ENCODE measurements at places on chromosomes 7 and 10. TPM values are rescaled to one million over a fixed set of nuclear protein-coding genes. Genes with fewer than 3 reads are reported as not detected.

DNA sequence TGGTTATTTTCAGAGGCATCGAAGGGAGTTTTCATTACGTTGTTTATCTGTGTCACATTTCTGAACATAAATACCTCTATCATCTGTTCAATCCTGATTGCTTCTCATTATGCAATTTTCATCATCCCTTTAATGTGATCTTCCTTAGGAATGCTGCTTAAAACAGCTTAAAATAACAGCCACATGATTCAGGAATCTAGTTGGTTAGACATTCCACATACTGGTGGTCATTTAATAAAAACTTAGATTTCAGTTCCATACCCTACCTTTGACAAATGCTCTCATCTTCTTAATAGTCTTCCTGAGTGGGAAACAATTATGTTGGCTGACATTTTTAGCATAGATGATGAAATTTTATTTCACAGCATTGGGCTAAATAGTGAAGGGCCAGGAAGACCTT lies 191.3 kb upstream of the CDCA7L start:
- DNase-seq, result no peak

GRCh38 chr10:62727934-62728333 lies 76.6 kb upstream of the ADO start:
- DNase-seq, result no peak

DNA sequence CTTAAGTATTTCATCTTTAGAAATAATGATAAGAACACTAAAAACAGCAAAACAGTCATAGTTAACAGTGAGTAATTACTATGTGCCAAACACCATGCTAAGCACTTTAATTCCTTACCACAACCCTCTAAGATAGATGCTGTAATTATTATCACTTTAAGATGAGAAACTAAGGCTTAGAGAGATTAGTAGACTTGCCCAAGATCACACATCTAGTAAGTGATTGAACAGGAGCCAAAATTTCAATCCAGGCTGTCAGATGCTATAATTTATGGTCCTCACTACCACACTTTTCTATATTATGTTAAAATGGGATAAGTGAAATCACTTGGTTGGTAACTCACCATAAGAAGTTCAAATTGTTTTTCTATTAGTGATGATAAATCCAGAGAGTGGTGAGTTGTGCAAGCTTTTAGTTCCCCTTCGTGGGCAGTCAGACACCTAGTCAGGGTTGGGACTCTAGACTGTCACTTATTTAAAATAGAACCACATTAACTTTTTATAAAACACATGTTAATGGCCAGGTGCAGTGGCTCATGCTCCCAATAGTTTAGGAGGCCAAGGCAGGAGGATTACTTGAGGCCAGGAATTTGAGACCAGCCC lies 85.9 kb upstream of the GATA3 start:
- DNase-seq, result no peak

The PNLIPRP3 gene
- total RNA-seq, result not detected

The SMKR1 gene
- not detected for total RNA-seq

The CUTC gene
- total RNA-seq, result 28.6 TPM

Measured in mesenteric fat pad (tissue), 1 donor.